ENCODE measurements at places on chromosomes 6 and 20.

- DNase-seq: peak; percentile 70
Observed at GRCh38 chr6:28922821-28923317, 916 bp downstream of the TRIM27 start.

DNA sequence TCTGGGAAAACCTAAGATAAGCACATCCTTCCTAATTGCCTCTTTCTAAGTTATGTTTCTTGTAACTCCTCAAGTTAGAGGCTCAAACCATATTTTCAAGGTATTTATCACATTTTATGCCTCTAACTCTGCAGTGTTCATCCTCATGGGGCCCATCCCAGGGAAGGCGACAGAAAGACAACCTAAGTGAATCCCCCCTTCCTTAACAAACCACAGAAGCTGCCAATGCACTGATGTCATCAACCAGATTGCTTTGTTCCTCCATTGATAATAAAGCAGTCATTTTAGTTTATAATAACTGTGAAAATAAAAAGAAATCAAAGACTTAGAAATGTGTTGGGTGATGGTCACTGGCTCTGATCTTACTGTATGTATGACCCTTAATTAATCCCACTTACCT, 119.5 kb upstream of the TCF21 start:
- no peak for DNase-seq

GRCh38 chr20:61966492-61967244, 99.0 kb downstream of the TAF4 start:
- no peak for DNase-seq

DNA sequence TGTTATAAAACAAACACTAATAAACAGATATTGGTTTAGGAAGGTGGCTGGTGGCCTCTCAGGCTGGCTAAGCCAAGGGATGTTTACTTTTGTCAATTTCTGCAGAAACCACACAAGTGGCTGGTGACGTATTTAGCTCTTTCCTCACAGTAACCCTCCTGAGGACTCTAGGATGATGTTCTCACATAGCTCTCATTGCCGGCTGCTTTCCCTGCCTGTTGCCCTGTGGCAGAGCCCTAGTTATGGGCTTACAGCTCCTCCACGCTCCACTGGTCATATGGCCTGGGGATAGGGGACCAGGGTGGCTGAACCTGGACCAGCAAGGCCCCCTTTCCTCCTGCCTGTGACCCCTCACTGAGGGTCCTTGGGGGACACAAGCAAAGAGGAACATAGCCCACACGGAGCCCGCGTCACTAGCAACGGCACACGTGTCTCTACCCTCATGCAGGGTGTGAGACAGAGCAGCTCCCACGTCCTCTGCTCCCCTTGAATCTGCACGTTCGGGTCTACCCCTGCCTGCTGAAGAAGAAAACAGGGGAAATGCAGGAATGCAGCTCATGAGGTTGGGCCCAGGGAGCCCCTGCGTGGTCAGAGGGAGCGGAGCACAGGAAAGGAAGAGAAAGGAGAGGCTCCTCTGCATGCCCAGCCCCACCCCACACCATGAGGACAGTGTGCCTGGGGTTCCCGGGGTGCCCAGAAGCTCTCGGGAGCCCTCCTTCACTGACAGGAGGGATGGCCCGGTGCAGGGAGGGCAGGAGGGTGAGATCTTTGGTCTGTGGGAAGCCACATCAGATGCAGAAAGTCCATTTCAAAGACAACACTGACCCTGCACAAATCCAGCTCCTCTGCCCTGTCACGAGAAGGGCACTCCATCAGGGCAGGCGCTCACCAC, 13.9 kb downstream of the RAMACL start:
- DNase-seq: no peak

DNA sequence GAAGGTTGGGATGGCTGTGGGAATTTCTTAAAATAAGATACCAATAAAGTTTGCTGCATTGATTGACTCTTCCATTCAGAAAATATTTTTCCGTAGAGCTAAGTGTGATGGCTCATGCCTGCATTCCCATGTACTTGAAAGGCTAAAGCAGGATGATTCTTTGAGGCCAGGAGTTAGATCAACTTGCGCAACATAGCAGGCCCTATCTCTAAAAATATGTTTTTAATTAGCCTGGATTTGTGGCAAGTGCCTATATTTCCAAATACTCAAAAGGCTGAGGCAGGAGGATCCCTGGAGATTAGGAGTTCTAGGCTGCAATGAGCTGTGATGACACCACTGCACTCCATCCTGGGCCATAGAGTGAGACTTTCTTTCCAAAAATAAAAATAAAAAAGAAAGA, 431.2 kb upstream of the PTCHD4 start:
- no peak for DNase-seq

GRCh38 chr6:168013250-168013915, 15.9 kb downstream of the KIF25 start:
- no peak for DNase-seq

DNA sequence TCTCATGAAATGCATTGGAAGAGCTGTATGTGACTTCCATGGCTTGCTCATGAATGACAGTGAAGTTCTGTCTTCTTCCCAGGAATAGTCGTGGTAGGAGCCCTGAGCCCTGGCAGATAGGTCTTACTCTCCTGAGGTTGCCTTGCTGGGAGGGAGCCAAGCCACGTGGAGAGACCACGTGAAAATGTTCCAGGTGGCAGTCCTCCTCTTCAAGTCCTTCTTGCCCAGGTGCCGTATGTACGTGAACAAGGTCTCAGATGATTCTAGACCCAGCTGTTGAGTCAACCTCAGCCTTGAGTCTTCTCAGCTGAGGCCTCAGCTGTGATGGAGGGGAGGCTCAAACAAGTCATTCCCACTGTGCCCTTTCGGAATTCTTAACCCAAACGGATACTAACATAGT, 192.4 kb upstream of the PRDM1 start:
- DNase-seq: no peak

DNA sequence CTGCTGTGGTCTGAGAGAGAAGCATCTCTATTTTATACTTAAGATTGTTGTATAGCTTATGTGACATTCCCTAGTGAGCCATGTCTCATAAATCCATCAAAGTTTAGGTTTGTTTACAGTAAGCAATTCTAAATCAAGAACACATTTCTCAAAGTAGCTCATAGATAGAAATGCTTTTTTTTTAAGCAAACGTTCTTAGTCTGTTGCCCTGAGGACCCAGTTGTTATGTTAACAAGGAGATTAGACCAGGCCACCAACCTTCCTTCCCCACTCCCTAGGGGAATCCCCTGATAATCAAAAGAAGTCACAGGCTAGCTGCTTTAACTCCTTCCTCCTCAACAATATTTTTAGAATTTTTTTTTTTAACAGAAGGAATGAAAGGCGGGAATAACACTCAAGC, 169.0 kb downstream of the FUT9 start:
- no peak for DNase-seq

- no peak for DNase-seq
Observed at GRCh38 chr6:156952401-156952800, 175.2 kb downstream of the ARID1B start.

- no peak for DNase-seq
Observed at GRCh38 chr20:1392443-1392692, 486 bp downstream of the FKBP1A start.

DNA sequence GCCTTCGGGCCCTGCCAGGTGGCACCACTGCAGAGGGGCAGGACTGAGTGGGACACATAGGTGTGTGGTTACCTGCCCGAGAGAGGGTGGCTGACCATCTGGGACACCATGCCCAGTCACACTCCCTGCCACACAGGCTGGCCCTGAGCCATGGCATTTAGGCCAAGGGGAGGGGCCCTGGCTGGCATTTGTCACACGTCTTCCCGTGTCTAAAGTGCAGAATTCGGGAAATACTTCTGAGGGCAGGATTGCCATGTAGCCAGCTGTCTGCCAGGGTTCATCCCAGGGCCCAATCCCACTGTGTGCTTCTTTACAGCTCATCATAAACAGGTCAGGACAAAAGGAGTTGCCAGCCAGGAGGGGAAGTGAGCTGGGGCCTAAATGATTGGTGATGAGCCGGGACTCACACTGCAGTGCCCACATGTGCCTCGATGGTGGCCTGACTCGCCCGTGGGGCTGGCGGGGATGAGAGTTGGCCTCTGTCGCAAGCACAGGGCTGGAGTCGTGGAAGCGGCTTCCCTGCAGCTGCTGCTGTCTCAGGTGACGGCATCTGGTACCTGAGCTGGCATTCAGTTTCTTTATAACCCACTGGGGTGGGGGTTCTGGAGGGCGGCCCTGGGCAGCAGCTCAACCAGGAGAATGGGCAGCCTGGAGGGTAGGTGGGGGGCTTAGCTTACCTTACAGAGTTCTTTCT, 5.9 kb upstream of the UNC93A start:
- DNase-seq: no peak

GRCh38 chr6:10028222-10028621, 386.7 kb downstream of the TFAP2A start:
- no peak for DNase-seq

DNA sequence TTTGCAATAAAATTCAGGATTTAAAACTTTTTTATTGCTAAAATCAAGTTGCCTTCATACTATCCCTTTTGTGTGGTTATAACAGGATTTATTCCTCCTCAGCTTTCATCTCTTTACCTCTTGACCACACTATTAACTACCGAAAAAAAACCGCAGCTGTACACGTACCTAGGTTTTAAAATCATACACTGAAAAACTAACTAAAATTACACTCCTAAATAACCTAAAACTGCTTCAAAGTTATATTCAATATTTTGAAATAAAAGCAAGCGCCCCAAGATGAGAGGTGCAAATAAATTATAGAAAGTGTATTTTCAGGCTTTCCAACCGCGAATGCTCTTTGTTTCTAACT, 1.4 kb downstream of the MPC1 start:
- DNase-seq: no peak

DNA sequence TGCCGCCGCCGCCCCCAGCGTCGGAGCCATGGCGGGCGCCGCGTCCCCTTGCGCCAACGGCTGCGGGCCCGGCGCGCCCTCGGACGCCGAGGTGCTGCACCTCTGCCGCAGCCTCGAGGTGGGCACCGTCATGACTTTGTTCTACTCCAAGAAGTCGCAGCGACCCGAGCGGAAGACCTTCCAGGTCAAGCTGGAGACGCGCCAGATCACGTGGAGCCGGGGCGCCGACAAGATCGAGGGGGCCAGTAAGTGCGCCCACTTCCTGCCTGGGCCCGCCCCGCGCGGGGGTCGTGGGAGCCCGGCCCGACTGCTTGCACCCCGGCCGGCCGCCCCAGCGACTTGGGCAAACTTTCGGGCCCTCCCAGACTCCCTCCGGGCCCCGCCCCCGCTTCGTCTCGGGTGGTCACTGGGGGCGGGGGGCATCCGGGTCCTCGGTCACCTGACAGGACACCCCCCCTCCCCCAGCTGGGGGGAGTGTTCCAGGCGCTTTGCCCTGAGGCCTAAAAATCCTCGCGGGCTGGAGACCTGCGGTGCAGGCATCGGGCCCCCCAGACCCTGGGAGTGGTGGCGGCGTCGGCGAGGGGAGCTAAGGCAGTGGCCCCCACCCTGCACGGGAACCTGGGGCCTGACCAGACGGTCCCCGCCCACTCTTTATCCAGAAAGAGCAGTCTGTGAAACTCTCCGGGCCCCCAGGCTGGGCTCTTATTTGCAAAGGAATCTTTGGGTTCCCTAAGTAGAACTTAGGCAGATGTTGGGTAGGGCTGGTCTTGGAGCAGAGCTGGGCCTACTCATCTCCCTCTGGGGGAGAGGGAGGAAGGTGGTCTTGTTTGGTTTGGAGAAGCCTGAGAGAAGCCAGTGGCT, 501 bp downstream of the PLCG1 start:
- DNase-seq: peak; percentile 67

DNA sequence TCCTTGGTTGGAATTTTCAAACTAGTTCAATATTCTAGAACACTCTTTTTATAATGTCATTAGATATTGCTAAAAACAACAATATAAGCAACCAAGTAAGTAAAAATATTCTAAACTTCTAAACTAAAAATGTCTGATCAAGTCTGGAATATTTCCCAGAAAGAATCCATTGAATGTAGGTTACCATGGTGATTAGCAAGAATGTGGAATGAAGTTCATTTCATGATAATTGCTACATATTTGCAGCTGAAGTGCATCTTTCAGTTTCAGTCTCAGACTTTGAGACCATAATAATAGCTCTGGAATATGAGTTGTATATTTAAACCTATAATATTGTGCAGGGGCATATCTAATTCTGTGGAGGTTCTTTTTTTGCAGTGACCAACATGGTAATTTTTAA, 61.0 kb upstream of the NKAIN2 start:
- DNase-seq: no peak

- DNase-seq: no peak
Observed at GRCh38 chr20:36106606-36107005, 47.9 kb upstream of the EPB41L1 start.

GRCh38 chr6:75666592-75666991, 64.9 kb downstream of the SENP6 start:
- DNase-seq: no peak

DNA sequence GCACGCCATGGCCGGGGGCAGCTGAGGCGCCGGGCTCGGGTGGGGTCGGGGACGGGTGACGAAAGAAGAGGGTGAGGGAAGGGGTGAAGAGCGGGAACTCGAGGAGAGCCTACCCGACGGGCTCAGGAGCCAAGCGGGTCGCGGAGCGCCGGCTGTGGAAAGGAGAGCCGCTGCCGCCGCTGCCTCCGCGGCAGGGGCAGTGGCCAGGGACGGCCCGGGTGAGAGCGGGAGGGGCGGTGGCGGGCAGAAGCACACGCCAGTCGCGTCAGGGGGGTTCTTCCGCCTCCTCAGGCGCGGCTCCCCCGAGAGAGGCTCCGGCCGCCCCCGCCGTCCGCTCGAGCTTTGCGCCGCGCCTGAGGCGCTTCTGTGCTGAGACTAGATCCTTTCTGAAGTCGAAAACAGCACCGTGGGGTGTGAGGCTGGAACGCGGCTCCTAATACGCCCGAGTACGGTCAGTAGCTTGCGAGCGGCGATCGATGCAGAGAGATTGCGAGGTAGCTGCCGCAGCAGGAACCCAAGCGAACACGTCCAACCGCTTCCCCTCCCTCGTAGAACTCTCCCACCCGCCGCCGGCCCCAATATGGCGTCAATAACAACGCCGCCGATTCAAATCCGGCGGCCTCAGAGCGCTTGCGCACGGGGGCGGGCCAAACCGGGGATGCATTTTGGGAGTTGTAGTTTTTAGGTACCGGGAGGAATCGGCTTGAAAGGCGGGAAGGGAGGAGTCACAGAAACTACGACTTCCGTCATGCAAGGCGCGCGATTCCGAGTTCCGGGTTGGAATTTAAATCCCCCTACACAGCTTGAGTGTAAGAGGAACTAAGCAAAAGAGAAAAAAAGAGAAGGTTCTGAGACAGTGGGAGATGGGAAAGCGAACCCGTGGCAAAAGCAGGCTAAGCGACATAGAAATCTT, at the start of gene AKIRIN2:
TSS of gene AKIRIN2 (minus strand) at position 558 of the 913 bp plus-strand sequence. CDS start at position 9, 549 bp downstream.
- peak; percentile 99 for DNase-seq

GRCh38 chr20:33009214-33010132, 2.0 kb downstream of the BPIFB2 start:
- no peak for DNase-seq

- no peak for DNase-seq
Observed at GRCh38 chr6:7811441-7811840, 85.5 kb downstream of the BMP6 start.

DNA sequence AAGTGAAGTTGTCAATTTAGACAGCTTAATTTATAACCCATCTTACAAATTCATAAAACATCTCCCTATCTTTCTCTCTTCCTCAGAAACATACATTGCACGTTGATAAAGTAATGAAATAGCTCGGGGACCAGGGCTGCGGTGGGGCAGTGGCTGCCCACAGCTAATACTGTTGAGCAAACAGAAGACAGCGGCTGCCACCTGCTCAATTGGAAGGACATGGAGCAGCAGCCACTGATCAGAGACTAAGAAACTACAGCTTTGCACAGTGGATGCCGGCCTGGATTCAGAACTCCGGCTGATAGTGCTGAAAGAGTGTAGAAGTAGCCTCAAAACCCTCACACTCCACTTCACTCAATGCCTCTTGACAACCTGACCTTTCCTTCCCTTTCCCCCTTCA, 157.9 kb upstream of the PDE10A start:
- no peak for DNase-seq

- DNase-seq: peak; percentile 15
Observed at GRCh38 chr6:106473812-106474211, 113.3 kb downstream of the CRYBG1 start.

All from activated CD4-positive, alpha-beta T cell treated with anti-CD3 and anti-CD28 coated beads, Interleukin-10, Interleukin-2, amounts not matched to agents 100 ng/mL and 50 ng/mL, durations not matched to agents 16 hours and 8 hours (primary cell).